ENCODE measurements at places on chromosomes 11 and 22. TPM values are rescaled to one million over a fixed set of nuclear protein-coding genes. Genes with fewer than 3 reads are reported as not detected.
A peak's percentile ranks its signal among the peaks of the same experiment; 100 is the strongest.

GRCh38 chr11:84514436-84514835 lies 1112.7 kb downstream of the DLG2 start:
- no peaks in the 10 kb centered on the region for H3K4me1 ChIP-seq
- no peaks in the 10 kb centered on the region for H3K27me3 ChIP-seq
- DNase-seq = no peak
- no peak overlapping the region for H3K4me3 ChIP-seq

DNA sequence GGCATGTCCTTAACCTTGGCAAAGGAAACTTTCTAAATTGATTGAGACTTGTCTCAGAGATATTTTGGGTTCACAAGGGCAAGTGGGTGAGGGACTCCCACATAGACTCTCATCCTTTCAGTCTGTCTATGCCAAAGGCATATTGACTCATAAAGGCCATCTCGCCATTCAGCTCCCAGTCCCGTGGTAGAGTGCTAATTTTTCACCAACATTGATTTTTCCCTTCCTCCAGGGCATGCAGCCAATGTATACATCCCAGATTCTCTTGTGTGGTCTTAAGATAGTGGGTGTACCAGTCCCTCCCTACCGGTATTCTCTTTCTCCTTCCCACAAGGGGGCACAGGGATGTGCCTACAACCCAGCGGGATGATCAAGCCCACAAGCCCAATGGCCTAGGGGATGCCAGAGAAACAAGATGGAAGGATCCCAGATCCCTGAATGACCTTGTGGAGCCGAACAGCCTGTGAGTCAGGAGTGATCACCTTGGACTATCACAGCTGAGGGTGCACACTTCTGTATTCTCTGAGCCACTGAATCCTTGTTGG lies 7.9 kb downstream of the C11orf96 start:
- H3K4me3 ChIP-seq = no peak overlapping the region
- H3K4me1 ChIP-seq = no peaks in the 10 kb centered on the region
- H3K27me3 ChIP-seq = peaks cover 16% of the 10 kb centered on the region
- no peak overlapping the region for H3K27ac ChIP-seq
- H3K36me3 ChIP-seq = no peaks in the 10 kb centered on the region
- DNase-seq = no peak

DNA sequence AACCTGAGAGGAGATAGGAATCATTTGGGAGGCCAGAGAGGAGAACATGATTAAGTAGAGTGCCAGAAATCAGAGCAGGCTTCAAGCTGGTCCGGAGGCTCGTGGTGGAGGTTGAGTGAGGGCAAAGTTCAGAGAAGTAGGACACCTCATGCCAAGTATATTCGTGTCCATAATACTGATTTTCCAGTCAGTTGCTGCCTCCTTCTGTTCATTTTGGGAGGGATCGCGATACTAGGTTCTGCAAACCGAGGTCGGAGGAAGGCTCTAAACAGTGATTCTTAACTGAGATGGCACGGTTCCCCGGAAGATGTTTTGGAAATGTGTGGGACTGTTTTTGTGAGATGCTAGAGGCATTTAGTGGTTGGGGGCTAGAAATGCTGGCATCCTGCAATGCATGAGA lies 13.6 kb upstream of the CD3E start:
- no peaks in the 10 kb centered on the region for H3K36me3 ChIP-seq
- H3K27me3 ChIP-seq = peaks cover 2% of the 10 kb centered on the region
- no peak overlapping the region for H3K4me3 ChIP-seq
- no peak overlapping the region for H3K27ac ChIP-seq
- H3K4me1 ChIP-seq = peaks cover 5% of the 10 kb centered on the region
- peak; percentile 41 for DNase-seq

GRCh38 chr22:37210041-37210803 lies 2.1 kb downstream of the SSTR3 start:
- H3K27ac ChIP-seq = no peak overlapping the region
- no peak for DNase-seq
- no peaks in the 10 kb centered on the region for H3K4me1 ChIP-seq
- no peak overlapping the region for H3K4me3 ChIP-seq

Gene AGBL2
- polyA plus RNA-seq = 1.9 TPM

- H3K4me3 ChIP-seq = no peak overlapping the region
- H3K4me1 ChIP-seq = no peaks in the 10 kb centered on the region
- H3K27ac ChIP-seq = no peak overlapping the region
- no peaks in the 10 kb centered on the region for H3K36me3 ChIP-seq
- peaks cover 5% of the 10 kb centered on the region for H3K27me3 ChIP-seq
Measured at GRCh38 chr22:49067504-49067903, 760.2 kb downstream of the BRD1 start.

- no peaks in the 10 kb centered on the region for H3K36me3 ChIP-seq
- H3K4me3 ChIP-seq = no peak overlapping the region
- H3K4me1 ChIP-seq = peaks cover 17% of the 10 kb centered on the region
- H3K27ac ChIP-seq = no peak overlapping the region
Measured at GRCh38 chr11:35792148-35792845, 129.7 kb downstream of the TRIM44 start.

DNA sequence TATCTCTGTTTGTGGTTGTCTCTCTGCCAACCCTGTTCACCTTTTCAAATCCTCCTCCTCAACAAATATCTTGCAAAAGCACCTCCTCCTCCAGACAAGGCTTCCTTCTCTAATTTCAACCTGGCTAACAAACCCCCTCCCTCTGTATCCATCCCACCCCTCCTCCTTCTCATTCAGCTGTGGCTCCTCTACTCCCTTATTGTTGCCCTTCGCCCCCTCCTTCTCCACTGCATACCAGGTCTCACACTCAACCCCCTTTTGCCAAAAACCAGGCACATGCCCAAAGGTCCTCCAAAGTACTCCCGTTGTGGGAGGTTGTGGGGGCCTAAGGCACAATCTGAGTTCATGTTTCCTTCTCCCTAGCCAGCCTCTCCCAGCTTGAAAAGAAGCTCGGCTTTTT lies 110.6 kb downstream of the JRKL start:
- DNase-seq = no peak
- no peaks in the 10 kb centered on the region for H3K27me3 ChIP-seq
- no peaks in the 10 kb centered on the region for H3K4me1 ChIP-seq
- no peaks in the 10 kb centered on the region for H3K36me3 ChIP-seq

DNA sequence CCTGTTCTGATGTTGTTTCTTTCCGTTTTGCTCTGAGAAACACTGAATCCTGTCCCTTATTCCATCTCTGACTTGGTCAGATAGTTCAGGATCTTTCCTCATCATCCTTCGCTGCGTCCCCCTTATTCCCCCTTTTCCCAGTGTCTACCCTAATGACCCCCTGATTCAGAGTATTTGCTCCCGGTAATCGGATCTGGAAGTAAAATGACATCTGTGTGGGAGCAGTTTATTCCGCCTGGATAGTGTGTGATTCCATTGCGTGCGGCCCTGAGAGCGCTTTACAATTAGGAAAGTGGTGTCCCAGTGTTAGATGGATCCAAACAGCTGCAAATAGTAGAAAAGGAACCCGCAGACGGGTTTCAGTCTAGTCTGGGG lies 606 bp downstream of the DRG1 start:
- peaks cover 20% of the 10 kb centered on the region for H3K4me1 ChIP-seq
- H3K36me3 ChIP-seq = peaks cover 5% of the 10 kb centered on the region
- peak overlapping the region; percentile 95 for H3K4me3 ChIP-seq
- DNase-seq = no peak
- H3K27me3 ChIP-seq = no peaks in the 10 kb centered on the region

DNA sequence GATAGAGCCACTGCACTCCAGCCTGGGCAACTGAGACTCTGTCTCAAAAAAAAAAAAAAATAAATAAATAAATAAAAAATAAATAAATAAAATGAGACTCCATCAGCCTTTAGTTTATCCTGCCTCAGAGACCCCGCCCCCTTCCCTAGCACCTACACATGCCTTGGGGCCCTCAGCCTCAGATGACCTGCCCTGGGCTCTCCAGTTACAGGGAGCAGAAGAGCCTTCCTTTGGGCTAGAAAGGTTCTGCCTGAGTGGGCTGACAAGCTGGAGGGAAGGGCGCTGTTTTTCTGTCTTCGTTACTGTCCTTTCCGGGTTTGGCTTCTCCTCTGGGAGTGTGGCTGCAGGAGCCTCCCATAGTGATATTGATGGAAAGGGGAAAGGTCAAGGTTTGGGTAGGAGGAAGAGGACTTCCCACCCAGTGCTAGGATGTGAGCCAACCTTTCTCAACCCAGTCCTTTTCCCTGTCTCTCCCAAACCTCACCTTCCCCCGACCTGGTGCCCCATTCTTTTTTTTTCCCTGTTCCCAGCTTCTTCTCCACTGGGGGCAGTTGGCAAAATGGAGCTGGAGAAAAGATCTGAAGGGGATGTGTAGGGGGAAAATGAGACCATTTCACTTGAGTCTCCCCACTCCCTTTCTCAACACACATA lies 1.5 kb upstream of the SF3B2 start:
- DNase-seq = no peak
- H3K27ac ChIP-seq = no peak overlapping the region
- H3K27me3 ChIP-seq = peaks cover 14% of the 10 kb centered on the region
- peaks cover 20% of the 10 kb centered on the region for H3K36me3 ChIP-seq
- peak overlapping the region; percentile 88 for H3K4me3 ChIP-seq

Gene PVALB
- polyA plus RNA-seq = not detected

DNA sequence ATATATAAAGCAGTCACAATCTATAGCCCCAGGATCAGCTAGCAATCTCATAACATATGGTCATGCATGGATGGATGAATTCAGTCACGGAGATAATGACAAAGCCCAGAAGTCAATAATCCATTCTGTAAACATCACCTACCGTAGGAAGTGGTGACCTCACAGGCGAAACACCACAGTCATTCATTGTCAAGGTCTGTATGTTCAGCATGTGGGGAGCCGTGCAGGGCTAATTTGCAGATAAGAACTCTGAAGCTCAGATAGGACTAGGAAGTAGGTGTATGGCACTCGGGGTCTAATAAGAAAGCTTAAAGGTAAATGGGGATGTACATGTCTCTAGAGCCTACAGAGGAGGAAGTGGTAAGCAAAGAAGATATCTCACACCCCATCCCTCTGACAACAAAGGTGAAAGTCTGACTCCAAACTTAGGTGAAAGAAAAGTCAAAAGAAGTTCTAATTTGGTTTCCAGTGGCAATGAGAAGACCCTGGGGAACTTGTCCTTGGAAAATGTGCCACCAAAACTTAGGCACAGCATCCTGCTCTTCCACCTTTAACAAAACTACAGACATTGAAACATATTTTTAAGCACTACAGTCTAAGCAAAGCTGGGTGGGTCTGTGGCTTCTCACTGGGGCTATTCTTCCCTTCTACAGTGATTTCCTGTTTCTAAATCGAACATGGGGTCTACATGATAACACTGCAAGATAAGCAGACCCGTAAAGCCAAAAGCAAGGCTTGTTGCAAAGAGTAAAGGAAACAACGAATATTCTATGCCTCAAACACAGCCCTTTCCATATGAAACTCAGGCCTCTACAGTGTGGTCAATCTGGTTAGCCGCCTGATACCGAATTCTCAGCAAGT lies 5.2 kb downstream of the CRTAM start:
- peak; percentile 58 for DNase-seq
- peak overlapping the region; percentile 78 for H3K4me3 ChIP-seq
- peaks cover 82% of the 10 kb centered on the region for H3K4me1 ChIP-seq
- peak overlapping the region; percentile 92 for H3K27ac ChIP-seq
- H3K27me3 ChIP-seq = no peaks in the 10 kb centered on the region

- peaks cover 9% of the 10 kb centered on the region for H3K27me3 ChIP-seq
- H3K36me3 ChIP-seq = no peaks in the 10 kb centered on the region
- DNase-seq = no peak
- no peak overlapping the region for H3K27ac ChIP-seq
- H3K4me3 ChIP-seq = no peak overlapping the region
Measured at GRCh38 chr11:133064152-133064877, 468.0 kb downstream of the OPCML start.

Gene ANO5
- not detected for polyA plus RNA-seq

GRCh38 chr11:130050257-130050656 lies 19.4 kb upstream of the APLP2 start:
- H3K27ac ChIP-seq = no peak overlapping the region
- peaks cover 2% of the 10 kb centered on the region for H3K27me3 ChIP-seq

Gene APOL4
- 0.25 TPM for polyA plus RNA-seq

- no peak overlapping the region for H3K27ac ChIP-seq
- H3K4me1 ChIP-seq = no peaks in the 10 kb centered on the region
- H3K4me3 ChIP-seq = no peak overlapping the region
- no peak for DNase-seq
Measured at GRCh38 chr11:26830757-26831156, 108.9 kb upstream of the SLC5A12 start.

DNA sequence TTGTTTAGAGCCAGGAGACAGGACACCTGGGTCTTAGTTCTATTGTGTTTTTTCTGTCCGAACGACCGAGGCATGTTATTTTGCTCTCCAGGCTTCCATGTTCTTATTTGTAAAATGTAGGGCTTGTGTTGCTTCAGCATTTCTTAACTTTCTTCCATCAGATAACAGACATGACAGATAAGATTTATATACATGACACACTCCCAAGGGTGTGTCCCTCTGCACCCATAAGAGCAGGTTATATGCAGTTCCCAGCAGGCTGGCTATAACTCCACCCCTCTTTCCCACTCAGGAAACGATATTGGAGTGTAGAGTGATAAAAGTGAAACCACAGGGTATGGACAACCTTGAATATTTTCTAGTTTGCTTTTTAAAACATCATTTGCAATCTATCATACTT lies 65.8 kb downstream of the APIP start:
- H3K27ac ChIP-seq = no peak overlapping the region
- H3K36me3 ChIP-seq = no peaks in the 10 kb centered on the region
- no peak for DNase-seq
- H3K4me3 ChIP-seq = no peak overlapping the region

- DNase-seq = no peak
- peak overlapping the region; percentile 83 for H3K4me3 ChIP-seq
- peak overlapping the region; percentile 71 for H3K27ac ChIP-seq
- no peaks in the 10 kb centered on the region for H3K27me3 ChIP-seq
Measured at GRCh38 chr11:116835042-116835772, 2.2 kb downstream of the APOA1 start.

DNA sequence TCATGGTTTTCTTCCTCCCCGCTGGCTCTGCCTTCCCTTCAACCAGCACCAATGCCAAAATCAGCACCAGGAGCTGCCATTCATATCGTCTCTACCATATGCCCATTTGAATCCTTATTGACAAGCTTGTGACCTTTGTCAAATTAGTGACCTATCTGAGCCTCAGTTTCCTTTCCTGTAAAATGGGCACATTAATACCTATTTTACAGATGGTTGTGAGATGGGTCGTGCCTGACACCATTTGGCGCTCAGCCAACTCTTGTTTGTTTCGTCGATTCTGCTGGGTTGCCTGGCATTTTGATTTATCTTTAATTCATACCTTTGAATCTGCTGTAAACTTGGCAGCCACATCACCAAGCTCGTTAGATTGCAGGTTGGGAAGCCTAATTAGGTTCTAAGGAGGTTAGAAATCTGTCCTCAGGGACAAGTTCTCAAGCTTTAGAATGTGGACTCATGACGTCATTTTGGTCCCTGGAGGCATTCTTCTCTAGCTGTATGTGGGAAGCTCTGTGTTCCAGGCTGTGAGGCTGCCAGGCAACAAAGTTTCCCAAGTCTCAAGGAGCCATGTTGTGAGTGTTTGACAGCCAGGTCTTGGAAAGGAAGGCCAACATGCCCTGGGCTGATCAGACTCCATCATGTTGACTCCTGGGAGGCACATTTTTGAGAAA lies 61.0 kb downstream of the RPS6KA4 start:
- no peak overlapping the region for H3K27ac ChIP-seq
- no peak overlapping the region for H3K4me3 ChIP-seq
- H3K4me1 ChIP-seq = no peaks in the 10 kb centered on the region
- no peaks in the 10 kb centered on the region for H3K27me3 ChIP-seq
- no peak for DNase-seq
- peaks cover 4% of the 10 kb centered on the region for H3K36me3 ChIP-seq

Gene PAMR1
- not detected for polyA plus RNA-seq

GRCh38 chr11:73461964-73462363 lies 85.8 kb downstream of the RELT start:
- H3K4me1 ChIP-seq = peaks cover 7% of the 10 kb centered on the region
- no peak overlapping the region for H3K4me3 ChIP-seq
- no peak for DNase-seq
- peaks cover 6% of the 10 kb centered on the region for H3K36me3 ChIP-seq
- H3K27me3 ChIP-seq = no peaks in the 10 kb centered on the region

Gene TPBGL
- 0.13 TPM for polyA plus RNA-seq
